ENCODE measurements at places on chromosomes 5 and 9.

GRCh38 chr5:35971878-35972210, 19.3 kb downstream of the UGT3A1 start:
- no peaks in the 10 kb centered on the region for H3K36me3 ChIP-seq
- DNase-seq: no peak
- H3K27ac ChIP-seq: no peak overlapping the region
- H3K4me1 ChIP-seq: no peaks in the 10 kb centered on the region
- no peak overlapping the region for H3K4me3 ChIP-seq

DNA sequence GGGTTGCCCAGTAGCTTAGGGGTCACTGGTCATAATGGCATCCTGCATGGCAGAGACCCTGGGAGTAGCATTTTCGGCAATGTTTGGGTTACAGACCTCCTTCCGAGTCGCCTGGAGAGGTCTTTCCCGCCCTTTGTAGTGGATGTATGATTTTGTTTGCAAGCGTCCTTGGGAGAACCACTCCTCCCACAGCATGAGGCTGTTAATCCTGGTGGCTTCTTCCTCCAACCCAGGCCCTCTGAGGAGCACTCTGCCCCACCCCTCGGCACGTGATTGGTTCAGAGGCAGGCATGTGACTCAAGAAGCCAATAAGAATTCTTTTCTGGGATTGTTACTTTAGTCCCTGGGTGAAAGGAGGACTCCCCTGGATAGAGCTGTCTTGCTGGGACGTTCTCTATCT, 30.2 kb upstream of the GRHPR start:
- no peaks in the 10 kb centered on the region for H3K27me3 ChIP-seq
- H3K4me3 ChIP-seq: no peak overlapping the region
- H3K27ac ChIP-seq: no peak overlapping the region

GRCh38 chr9:34802916-34803315, 93.0 kb upstream of the CCL21 start:
- DNase-seq: no peak
- no peaks in the 10 kb centered on the region for H3K4me1 ChIP-seq
- H3K27me3 ChIP-seq: peaks cover 23% of the 10 kb centered on the region

DNA sequence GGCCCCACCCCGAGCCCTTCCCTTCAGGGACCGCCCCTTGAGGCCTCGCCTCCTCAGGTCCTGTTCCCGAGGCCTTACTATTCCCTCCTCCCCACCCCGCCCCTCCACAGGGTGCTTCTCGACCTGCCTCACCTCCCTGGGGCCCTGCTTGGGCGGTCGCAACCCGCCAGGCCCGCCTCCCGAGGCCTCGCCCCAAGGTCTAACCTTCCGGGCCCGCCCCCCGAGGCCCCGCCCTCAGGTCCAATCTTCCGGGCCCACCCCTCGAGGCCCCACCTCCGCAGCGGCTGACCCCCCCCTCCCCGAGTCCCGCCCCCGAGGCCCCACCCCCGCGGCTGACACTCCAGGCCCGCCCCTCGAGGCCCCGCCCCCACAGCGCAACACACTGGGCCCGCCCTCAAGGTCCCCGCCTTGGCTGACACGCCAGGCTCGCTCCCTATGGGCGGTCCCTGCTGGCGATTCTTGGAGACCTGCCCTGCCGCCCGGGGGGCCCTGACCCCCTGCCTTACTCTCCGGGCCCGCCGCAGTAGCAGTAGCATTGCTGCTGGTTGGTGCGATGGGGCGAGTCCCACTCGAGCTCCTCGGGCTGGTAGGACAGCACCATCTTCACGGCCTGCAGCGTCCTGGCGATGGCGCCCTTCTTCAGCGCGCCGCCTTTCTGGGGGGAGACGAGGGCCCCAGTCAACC, 8.2 kb downstream of the PHF19 start:
- H3K4me3 ChIP-seq: peak overlapping the region; percentile 77
- H3K36me3 ChIP-seq: peaks cover 79% of the 10 kb centered on the region
- H3K4me1 ChIP-seq: peaks cover 57% of the 10 kb centered on the region
- DNase-seq: peak; percentile 96
- H3K27ac ChIP-seq: peak overlapping the region; percentile 92

GRCh38 chr5:23446424-23446823, 61.0 kb upstream of the PRDM9 start:
- H3K4me3 ChIP-seq: no peak overlapping the region
- no peaks in the 10 kb centered on the region for H3K4me1 ChIP-seq
- H3K27ac ChIP-seq: no peak overlapping the region
- no peaks in the 10 kb centered on the region for H3K36me3 ChIP-seq
- no peak for DNase-seq

- H3K4me1 ChIP-seq: peaks cover 8% of the 10 kb centered on the region
- H3K4me3 ChIP-seq: no peak overlapping the region
- H3K27ac ChIP-seq: no peak overlapping the region
- H3K36me3 ChIP-seq: no peaks in the 10 kb centered on the region
Observed at GRCh38 chr9:88587885-88588649, 53.1 kb downstream of the NXNL2 start.

DNA sequence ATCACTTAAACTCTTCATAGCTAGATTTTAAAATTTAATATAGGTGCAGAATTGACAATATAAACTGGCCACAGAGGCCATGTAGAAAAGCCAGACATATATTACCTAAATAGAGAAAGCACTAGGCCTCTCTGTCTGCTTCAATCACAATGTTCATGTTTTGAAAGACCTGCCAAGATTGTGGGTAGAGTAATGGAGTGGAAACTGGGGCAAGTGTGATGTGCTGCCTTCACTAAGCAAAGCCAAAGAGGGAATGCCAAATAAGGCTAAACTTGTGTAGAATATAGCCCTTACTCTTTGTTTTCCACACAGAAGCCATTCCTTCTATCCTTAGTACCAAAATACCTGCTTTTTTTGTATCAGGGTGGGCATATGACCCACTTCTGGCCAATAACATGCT, 15.1 kb upstream of the ISOC1 start:
- no peak overlapping the region for H3K27ac ChIP-seq
- H3K4me3 ChIP-seq: no peak overlapping the region
- H3K36me3 ChIP-seq: no peaks in the 10 kb centered on the region
- H3K27me3 ChIP-seq: peaks cover 7% of the 10 kb centered on the region
- no peak for DNase-seq

DNA sequence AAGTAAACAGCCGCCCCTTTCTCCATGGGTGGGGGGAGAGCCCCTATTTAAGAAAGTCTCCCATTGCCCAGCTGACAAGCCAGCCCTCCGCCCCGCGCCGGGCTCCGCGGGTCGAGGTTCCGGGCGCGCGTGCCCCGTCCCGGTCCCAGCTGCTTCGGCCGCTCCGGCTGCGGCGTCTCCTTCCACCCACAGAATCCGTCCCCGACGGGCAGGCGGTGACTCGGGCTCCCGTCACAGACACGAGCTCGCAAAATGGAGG, 223 bp downstream of the NR3C1 start:
- H3K4me1 ChIP-seq: peaks cover 57% of the 10 kb centered on the region
- no peaks in the 10 kb centered on the region for H3K27me3 ChIP-seq
- peak overlapping the region; percentile 81 for H3K4me3 ChIP-seq
- H3K36me3 ChIP-seq: peaks cover 49% of the 10 kb centered on the region
- DNase-seq: no peak
- peak overlapping the region; percentile 90 for H3K27ac ChIP-seq

DNA sequence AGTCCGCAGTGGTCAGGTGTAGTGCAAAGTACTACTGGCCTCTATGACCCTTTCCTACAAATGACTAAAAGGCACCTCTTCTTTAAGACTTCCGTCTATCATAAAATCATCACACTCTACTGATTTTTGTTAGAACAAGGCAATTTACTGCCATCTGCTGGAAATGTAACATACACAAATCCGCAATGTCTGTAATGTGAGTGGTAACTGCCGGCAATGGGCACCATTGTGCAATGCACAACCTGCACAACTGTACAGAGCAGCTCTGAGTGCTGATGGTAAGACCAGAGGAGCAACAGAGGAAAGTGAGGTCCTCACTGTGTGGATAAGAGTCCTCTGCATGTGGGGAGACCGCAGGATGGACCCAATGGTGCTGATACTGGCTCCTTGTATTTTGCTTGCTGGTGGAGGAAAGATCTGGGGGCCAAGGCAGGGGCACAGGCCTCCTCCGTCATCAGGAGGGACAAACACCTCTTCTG, 103.7 kb downstream of the ATPSCKMT start:
- no peak overlapping the region for H3K4me3 ChIP-seq
- H3K27ac ChIP-seq: no peak overlapping the region
- no peaks in the 10 kb centered on the region for H3K4me1 ChIP-seq
- H3K27me3 ChIP-seq: no peaks in the 10 kb centered on the region

GRCh38 chr5:18216016-18216415, 581.8 kb downstream of the TAF11L14 start:
- H3K27ac ChIP-seq: no peak overlapping the region
- H3K36me3 ChIP-seq: no peaks in the 10 kb centered on the region
- no peak for DNase-seq
- H3K4me1 ChIP-seq: no peaks in the 10 kb centered on the region
- H3K27me3 ChIP-seq: no peaks in the 10 kb centered on the region
- H3K4me3 ChIP-seq: no peak overlapping the region

DNA sequence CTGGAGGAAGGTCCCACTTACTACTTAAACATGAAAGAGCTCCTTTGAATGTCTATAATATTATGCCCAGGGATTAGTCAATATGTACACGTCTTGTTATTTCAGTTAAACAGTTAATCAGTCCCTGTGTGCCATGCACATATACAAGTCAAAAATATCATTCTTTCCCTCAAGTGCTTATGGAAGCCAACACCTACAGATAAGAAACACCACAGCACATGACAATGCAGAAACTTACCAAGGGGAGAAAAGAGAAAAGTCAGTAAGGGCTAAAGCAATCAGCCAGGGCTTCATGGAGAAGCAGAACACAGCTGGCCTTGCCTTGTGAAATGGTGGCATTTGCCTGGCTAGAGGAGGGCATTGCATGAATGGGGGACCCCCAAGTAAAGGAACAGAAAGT, 88.3 kb downstream of the SNCAIP start:
- H3K36me3 ChIP-seq: no peaks in the 10 kb centered on the region
- no peak overlapping the region for H3K4me3 ChIP-seq
- H3K27me3 ChIP-seq: no peaks in the 10 kb centered on the region
- H3K27ac ChIP-seq: no peak overlapping the region
- no peaks in the 10 kb centered on the region for H3K4me1 ChIP-seq

GRCh38 chr9:5922192-5922591, 31.5 kb downstream of the MLANA start:
- H3K4me1 ChIP-seq: no peaks in the 10 kb centered on the region
- no peak overlapping the region for H3K4me3 ChIP-seq
- H3K36me3 ChIP-seq: peaks cover 41% of the 10 kb centered on the region
- H3K27me3 ChIP-seq: no peaks in the 10 kb centered on the region
- DNase-seq: no peak

- no peaks in the 10 kb centered on the region for H3K27me3 ChIP-seq
- DNase-seq: no peak
- H3K27ac ChIP-seq: no peak within 1 kb of the TSS
- H3K4me1 ChIP-seq: peaks cover 4% of the 10 kb centered on the region
Observed at GRCh38 chr5:170232786-170233185, at the start of gene C5orf58. TSS of gene C5orf58 (plus strand) at chr5:170232985. CDS start at chr5:170234977, 1,992 bp downstream.

All from activated CD4-positive, alpha-beta T cell treated with anti-CD3 and anti-CD28 coated beads, Interleukin-2, amount 10 ng/mL, durations not matched to agents 7 days and 5 days (primary cell).